ENCODE measurements at places on chromosomes 11 and 22.

DNA sequence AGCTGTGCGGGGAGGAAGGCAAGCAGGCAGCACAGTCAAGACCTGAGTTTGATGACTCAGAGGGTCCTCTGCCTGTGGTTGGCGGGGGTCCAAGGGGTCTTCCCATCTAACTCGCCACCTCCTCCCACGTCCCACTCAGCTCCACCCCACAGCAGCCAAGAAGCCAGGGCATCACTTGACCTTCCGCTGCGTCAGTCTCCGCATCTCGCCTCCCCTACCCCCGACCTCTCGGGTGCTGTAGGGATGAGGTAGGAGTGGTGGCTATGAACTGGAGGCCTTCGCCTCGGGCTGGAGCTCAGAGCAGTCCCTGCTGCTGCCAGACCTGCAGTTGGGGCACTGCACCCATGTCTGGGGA, 90.6 kb downstream of the CDKN1C start:
- no peak for DNase-seq

DNA sequence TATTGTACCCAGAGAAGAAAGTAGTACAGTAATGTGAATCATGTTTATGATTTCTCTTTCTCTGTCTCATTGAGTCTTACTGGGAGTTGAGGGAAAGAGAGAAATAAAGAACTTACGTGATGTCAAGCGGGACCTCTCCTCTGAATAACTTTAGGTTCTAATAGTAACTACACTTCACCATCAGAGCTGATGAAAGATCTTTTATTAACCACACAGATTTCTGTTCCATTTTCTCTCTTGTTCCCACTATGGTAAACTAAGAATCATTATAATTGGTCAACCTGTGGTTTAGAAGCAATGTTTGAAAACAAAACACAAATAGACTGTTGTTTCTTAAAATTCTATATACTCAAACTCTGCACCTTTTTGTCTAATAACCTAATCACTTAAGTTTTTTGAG, 142.3 kb downstream of the ELP4 start:
- DNase-seq: no peak

DNA sequence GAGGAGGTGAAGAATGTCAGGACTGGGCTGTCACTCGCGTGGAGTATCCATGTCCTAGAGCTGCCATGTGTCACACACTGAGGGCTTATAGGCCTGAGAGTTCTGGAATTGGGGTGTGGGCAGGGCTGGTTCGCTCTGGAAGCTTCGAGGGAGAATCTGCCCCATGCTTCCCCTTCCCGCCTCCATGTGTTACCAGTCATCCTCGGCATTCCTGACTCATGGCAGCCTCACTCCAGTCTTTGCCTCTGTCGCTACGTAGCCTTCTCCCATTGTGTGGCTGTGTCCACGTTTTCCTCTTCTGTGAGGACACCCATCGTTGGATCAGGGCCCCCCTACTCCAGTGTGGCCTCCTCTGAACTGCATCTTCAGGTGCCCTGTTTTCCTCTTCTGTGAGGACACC, 301.2 kb downstream of the TBC1D22A start:
- DNase-seq: no peak

DNA sequence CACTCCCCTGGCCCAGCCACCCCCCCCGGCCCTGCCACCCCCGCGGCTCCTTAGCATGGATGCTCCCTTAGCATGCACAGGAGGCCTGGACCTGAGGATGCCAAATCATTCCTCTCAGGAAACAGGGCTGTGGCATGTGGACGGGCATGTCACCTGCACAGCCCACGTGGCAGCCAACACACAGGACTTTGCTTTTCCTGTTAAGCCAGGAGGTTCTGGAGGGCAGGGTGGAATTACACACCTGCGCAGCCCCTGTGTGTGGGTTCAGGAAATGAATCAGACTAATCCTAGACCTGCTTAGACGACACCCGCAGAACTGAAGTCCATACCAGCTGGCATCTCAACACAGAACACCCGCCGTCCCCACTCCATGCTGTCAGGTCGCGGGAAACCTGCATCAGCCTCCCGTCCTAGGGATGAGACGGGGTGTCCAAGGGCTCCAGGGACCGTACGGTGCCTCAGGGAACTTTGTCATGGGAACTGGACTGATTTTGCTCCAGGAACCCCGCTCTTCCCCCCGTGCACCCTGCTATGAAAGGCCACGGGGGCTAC, 10.2 kb downstream of the CERK start:
- no peak for DNase-seq

- peak; percentile 82 for DNase-seq
Measured at GRCh38 chr22:38927033-38927781, 30.2 kb upstream of the APOBEC3A start.

GRCh38 chr22:42957958-42958357, 57.0 kb downstream of the PACSIN2 start:
- no peak for DNase-seq

- DNase-seq: no peak
Measured at GRCh38 chr11:7688238-7688826, 15.0 kb upstream of the CYB5R2 start.

- no peak for DNase-seq
Measured at GRCh38 chr11:62930157-62930556, 9.0 kb upstream of the CHRM1 start.

- DNase-seq: no peak
Measured at GRCh38 chr11:129985823-129986222, 16.8 kb downstream of the PRDM10 start.

GRCh38 chr11:16215352-16215751, 141.0 kb downstream of the SOX6 start:
- DNase-seq: no peak

GRCh38 chr11:115303929-115304531, 200.2 kb downstream of the CADM1 start:
- DNase-seq: no peak

DNA sequence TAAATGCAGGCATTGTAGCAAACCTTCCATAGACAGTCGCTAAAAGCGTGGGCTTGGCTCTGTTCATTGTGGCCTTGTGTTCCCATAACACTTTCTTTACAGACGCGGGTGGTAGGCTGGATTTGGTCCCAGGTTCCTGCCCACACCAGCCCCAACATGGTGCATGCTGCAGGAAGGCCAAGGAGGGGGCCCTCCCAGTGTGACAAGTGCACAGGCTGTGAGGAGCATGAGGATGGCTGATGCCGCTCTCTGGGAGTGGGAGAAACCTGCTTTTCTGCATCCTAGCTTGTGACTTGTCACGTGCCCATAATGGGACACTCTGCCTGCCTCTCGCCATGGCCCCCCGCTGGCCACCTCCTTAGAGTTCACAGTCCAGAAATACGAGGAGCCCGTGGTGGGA, 161.8 kb upstream of the B3GAT1 start:
- DNase-seq: no peak

DNA sequence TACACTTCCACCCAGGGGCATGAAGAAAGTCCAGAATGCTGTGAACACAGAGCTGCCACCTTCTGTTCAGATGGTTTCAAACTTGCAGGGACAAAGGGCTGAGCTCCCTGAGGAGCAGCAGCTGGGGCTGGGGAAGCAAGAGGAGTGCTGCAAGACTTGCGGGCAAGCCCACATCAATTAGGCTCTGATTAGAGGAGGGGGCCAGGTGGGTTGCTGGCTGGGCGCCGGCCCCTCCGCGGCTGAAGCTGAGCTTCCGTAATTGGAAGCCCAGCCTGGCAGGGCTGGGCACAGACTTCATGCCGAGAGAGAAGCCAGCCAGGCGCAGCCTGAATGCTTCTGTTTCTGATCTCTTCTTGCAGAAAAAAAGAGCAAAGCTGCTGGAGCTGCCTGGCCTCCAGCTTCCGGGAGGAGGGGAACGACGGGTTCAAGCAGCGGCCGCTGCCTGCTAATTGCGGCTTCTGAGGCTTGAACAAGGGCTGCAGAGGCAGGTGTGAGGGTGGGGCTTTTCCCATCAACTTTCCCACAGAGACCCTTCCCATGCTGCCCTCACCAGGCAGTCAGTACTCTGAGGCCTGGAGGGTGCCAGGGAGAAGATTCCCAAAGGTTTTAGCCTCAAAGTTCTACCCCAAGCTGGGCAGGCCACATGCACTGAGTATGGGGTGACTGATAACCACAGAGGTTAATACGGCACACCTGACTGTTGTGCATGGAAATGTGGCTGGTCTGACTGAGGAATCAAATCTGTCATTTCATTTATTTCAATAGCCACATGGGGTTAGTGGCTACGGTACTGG, 91.1 kb upstream of the LMO1 start:
- DNase-seq: peak; percentile 24

GRCh38 chr22:32796865-32797573, 4.5 kb upstream of the TIMP3 start:
- DNase-seq: peak; percentile 84

GRCh38 chr11:10541561-10541930, 559 bp upstream of the RNF141 start:
- DNase-seq: no peak

DNA sequence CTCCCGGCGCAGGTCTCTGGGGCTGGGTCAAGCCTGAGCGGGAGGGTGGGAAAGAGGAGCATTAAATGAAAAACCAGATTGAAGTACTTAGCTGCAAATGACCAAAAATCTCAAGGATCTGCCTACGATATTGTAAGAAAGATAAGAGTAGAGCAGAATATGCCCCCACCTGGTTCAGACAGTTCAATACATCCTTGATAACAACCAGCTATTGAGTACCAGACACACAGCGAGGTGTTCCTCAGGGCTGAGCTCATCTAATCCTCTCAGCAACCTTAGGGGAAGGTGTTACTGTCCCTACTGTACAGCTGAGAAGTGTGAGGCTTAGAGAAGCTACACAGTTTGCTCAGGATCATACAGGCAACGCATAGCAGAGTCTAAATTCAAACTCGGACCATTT, 27.4 kb upstream of the HMGXB4 start:
- no peak for DNase-seq

DNA sequence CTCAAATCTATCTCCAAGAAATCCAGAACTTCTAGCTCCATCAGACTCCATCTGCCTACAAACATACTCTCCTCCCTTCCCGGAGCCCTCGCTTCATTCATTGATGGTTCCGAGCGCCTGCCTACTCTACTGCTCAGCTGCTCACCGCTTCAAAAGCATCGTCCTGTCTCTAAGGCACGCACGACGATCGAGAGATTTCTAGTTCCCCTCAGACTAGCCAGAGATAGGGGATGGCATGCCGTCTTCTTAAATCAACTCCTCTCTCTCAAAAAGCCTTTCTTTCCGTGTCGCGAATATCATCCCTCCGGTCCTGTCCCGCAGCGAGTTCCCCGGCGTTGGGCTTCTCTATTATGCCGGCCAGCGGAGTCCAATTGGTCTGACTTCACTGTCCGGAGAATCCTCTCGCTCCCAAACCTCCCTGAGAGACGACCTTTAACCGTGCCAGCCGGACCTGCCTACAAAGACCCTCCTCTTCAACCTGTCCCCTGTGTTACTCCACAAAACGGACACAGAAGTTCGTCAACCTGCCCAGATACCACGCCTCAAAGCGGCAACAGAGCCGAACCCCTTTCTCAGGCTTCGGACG, 592 bp downstream of the EEF1G start:
- peak; percentile 47 for DNase-seq

- DNase-seq: peak; percentile 66
Measured at GRCh38 chr11:133834682-133835592, 10.4 kb downstream of the SPATA19 start.

GRCh38 chr22:20026996-20027601, 6.2 kb downstream of the TANGO2 start:
- no peak for DNase-seq

GRCh38 chr11:12206529-12206928, 96.1 kb downstream of the MICAL2 start:
- DNase-seq: no peak

GRCh38 chr11:37184326-37184725, 586.3 kb upstream of the RAG2 start:
- no peak for DNase-seq

DNA sequence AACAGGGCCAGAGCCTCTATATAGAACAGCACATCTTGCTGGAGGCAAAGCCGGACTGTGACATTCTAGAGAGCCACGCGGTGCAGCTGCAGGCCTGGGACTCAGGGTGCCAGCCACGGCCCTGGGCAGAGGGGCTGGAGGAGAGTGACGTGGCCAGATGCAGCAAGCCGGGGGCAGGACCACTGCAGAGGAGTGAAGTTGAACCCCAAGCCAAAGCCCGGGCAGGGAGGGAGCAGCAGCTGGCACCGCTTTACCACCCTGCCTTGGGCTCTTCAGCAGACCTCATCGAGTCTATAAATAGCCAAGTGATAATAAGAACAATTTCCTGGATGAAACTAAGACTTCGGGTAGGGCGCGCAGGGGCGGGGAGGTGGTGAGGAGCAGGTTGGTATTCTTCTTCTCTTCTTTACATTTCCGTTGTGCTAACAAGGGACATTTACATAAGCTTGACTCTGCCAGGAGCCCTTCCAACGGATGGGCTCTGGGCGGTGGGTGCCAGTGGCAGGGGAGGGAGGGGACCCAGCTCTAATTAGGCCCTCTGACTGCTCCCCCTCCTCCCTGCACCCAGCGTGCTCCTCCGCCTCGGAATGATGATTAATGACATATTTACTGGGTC, 110.2 kb downstream of the ST3GAL4 start:
- DNase-seq: peak; percentile 28

- DNase-seq: no peak
Measured at GRCh38 chr11:130133716-130134115, 25.9 kb upstream of the ST14 start.

- peak; percentile 83 for DNase-seq
Measured at GRCh38 chr22:39117585-39118191, 20.6 kb downstream of the APOBEC3H start.

DNA sequence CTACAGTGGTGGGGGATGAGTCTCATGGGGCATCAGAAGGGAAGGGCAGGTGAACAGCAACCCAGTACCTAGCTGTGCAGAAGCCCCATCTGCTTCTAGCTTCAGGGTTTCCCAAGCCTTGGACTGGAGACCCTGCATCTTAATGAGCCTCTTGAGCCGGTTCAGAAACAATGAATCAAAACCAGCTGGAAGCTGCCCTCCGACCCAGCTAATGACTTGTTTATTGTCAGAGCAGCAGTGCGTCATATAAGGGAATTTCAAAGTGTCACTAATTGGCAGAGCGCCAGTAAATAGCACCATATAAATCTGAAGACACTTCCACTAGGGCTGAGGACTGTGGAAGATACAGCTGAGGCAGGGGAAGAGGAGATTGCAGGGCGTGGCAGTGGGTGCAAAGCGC, 57.5 kb downstream of the RPUSD4 start:
- DNase-seq: no peak

- DNase-seq: peak; percentile 9
Measured at GRCh38 chr22:47297261-47298016, 535.0 kb downstream of the TBC1D22A start.

DNA sequence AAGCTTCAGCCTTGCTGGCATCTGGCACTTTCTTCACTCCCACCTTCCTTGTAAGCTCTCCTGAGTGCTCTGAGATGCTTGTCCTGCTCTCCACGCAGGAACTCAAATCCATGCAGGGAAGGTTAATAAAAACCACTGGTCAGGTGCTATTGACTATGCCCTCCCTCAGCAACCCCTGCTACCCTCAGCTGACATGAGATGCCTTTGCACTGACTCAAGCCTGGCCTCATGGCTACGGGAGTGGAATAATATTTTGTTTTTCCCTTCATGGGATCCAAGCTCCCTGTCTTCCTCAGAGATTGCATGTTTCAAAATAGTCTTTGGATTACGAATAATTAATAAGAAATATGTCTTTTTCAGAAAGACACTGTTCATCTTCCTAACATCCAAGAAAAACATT, 31.7 kb upstream of the ABCC8 start:
- DNase-seq: no peak

Measured in testis (tissue), 5 donors.